ENCODE measurements at places on chromosomes 13 and 19.

- no peak for DNase-seq
Observed at GRCh38 chr13:47100214-47100853, 203.5 kb upstream of the HTR2A start.

DNA sequence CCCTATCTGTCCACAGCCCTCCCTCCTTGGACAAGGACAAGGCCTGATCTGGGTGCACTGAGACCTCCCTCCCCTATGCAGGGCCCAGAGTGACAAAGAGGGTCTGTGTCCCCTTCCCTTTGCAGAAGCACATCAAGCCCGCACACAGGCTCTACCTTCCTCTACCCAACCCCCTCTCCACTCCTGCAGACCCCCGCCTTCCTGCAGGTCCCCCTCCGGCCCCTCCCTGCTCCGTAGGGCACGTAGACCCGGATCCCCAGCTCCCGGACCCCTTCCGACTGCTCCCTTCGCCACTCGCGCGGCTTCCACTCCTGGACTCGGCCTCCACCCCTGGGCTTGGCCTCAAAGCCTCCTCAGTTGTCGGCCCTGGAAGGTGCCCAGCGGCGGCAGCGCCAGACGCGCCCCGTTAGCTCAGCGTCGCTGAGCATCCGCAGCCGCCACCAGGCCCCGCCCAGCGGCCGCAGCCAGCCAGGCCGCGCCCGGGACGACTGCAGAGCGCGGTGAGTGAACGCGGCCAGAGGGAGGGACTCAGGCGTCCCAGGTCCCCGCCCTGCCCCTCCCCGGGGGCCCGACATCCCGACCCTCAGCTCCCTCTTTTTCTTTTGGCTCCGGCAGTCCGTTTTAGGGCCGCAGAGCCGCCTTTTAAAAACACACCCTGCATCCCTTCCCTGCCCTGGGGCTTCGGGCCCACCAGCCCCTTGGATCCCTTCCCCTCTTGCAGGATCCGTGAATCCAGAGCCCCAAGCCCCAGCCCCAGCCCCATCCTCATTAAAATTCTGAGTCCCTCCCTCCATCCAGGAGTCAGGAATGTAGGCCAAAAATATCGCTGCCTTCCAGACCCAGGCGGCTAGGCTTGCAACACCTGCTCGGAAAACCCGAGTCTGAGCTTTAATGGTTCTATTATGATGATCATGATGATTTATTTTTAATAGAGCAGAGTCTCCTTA, 1.5 kb upstream of the MYADM start:
- DNase-seq, result no peak

- no peak for DNase-seq
Observed at GRCh38 chr19:7612282-7613274, 16.8 kb downstream of the XAB2 start.

DNA sequence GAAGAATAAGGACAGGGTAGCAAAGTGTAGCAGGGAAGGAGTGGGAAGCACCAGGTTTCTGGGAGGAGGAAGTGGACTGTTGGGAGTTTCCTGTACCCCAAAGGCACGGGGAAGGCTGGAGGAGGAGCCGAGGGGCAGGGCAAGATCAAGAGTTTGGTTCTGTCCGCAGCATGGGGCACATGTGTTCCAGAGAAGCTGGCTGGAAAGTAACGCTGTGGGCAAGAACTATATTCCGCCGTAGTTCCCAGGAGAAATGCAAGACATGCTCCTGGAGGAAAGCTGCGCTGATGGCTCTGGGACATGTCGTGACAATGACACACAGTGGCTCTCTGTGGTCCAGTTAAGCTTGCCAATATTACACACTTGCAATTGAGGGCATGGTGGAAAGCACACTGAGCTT, 51.7 kb upstream of the KPNA3 start:
- DNase-seq, result no peak

DNA sequence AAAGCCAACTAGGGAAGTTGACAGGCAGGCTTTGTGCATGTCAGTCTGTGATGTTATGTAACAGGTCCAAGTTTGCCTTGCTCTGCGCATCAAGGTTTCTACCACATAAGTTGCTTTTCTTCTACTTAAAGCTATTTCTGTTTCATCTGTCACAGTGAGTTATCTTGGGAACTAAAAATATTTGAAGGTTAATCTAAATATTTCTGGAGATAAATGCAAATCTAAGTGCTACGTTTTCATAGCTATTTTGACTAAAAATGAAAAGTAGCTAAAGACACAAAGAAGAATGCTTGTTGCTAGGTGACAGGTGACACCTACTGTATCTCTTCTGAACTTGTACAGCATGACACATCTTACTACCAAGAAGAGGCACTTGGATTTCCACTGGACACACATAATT, 135.6 kb downstream of the KLF12 start:
- DNase-seq, result no peak

DNA sequence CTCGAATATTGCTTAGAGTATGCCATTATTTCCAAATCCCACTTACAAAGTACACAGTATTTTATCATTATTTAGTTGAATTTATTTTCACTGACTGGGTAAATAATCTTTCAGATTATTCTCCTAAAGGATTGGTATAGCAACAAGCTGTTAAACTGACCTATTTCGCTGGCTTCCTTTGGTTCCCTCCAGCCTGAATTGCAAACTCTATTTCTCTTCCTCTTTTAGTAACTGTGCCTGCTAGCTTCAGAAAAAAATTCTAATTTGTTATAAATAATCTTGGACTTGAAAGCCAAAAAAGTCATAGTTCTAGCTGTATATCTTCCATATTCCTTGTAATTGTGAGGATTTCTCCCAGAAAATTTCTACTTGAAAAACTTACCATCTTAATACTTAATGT, 15.0 kb upstream of the CCNA1 start:
- DNase-seq, result no peak

GRCh38 chr13:46679369-46680120, 117.4 kb downstream of the ESD start:
- peak; percentile 38 for DNase-seq

DNA sequence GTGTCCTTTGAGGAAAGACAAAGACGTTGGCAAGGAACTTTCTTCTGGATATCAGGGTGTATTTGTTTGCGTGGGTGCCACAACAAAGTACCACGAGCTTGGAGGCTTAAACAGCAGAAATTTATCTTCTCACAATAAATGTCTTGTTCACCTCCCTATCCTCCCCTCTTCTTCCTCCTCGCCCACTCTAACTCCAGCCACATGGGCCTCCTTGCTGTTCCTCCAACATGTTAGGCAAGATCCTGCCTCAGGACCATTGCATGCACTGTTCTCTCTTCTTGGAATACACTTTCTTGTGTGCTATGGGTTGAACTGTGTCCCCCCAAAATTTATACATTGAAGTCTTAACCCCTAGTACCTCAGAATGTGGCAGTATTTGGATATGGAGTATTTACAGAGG, 45.7 kb downstream of the VAV1 start:
- no peak for DNase-seq

DNA sequence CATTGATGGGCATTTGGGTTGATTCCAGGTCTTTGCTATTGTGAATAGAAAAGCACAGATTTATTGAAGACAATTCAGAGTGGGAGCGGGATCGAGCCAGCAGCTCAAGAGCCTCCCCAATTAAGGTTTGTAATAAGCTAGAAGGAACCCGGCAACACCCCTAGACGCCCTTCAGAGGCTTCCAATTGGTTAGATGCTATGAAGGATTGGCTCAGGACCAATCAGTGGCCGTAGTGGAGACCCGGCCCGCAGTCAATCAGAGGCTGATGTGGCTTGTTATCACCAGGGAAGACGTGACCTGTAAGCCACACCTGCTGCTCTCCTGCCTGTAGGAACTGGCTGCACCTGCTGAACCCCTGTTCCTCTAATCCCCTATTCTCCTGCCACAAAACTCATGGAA, 14.6 kb downstream of the SIGLEC11 start:
- no peak for DNase-seq

DNA sequence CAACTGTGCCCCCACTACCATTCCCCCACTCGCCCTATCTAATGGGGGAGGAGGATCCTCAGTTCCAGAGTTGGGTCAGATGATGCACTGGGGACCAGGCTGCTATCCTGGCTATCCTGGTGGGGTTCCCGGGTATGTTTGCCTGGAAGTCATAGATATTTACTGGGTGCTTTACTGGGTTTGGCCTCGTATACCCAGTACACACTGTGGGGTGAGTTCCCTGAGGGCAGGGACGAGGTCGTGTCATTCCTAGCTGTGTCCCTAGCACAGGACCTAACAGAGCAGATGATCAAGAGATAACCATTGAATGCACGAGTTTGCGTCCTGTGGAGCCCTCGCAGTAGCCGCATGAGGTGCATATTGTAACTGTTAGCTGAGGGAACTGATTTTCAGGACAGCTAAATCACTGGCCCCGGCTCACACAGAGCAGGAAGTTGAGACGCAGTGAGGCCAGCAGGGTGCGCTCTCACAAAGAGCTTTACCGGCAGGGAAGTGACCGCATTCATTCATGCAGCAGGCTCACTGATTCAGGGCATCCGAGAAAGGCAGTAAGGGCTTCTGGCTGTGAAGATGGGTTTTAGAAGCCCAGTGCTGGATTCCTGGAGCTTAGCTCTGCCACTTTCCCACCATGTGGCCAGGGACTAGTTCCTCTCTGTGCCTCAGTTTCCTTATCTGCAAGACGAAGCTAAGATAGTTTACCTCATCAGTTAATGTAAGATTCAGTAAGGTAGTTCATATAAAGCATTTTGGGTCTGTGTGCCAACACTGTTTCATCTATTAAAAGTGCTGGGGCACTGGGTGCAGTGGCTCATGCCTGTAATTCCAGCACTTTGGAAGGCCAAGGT, 6.0 kb downstream of the RUVBL2 start:
- DNase-seq, result no peak

GRCh38 chr19:10701955-10702525, 801 bp downstream of the QTRT1 start:
- peak; percentile 65 for DNase-seq

DNA sequence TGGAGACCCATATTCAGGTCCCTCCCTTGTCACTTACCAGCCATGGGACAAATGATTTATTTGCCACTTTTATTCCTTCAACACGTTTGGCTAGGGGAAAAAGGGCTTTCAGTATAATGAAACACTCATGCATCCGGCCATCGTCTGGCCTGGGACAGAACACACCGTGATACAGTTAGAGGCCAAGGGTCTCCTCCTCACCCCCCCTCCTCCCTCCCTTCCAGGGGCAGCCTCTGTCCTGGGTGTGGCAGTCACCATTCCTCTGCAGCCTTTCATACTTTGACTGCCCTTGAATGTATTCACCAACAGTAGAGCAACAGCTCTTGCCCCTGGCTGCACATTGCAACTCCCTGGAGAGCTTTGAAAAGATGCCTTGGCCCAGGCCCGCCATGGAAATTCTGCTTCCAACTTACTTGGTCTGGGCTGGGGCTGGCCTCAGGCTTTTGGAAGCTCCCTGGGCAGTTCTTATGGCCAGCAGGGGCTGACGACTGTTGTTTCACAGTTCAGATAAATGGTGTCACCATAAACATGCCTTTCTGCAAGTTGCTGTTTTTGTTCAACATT, 3.0 kb downstream of the PAK4 start:
- DNase-seq, result no peak

GRCh38 chr19:28196101-28196500, 1016.9 kb downstream of the UQCRFS1 start:
- DNase-seq, result no peak

- DNase-seq, result peak; percentile 69
Observed at GRCh38 chr13:99657848-99658260, 156.6 kb downstream of the TM9SF2 start.

DNA sequence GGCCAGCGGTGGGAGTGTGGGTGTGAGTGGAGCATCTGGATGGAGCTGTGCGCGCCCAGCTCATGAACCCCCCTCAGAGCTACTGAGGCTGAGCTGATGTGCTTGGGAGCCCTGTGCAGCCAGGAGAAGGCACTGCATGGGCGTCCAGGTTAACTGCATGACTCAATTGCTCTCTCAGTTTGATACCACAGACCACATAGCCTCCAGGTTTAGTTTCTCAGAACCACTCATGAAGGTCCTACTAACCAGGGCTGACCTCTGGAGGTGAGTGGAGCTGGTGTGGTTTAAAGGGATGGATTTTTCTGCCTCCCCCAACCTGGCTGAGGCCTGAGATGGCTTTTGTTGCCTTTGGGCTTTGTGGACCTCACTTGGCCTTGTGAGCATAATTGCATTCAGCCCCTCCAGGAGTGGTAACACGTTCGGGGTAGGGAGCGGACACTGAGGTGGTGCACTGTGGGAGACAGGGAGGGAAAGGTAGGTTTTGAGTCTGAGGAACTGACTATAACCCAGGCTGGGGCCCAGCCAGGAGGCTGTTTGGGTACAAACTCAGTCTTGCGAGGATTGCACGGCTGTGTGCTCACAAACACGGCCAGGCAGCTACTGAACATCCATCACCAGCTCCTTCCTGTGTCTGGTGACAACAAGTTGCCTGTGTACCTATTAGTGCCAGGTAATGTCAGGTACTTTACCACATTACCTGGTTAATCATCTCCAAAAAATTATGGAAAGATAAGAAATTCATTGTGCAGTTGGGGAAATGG, 97.5 kb downstream of the RGCC start:
- DNase-seq, result no peak

GRCh38 chr13:33355201-33355895, 69.8 kb upstream of the STARD13 start:
- no peak for DNase-seq

- no peak for DNase-seq
Observed at GRCh38 chr19:45499196-45500180, 1.2 kb downstream of the PPM1N start.

DNA sequence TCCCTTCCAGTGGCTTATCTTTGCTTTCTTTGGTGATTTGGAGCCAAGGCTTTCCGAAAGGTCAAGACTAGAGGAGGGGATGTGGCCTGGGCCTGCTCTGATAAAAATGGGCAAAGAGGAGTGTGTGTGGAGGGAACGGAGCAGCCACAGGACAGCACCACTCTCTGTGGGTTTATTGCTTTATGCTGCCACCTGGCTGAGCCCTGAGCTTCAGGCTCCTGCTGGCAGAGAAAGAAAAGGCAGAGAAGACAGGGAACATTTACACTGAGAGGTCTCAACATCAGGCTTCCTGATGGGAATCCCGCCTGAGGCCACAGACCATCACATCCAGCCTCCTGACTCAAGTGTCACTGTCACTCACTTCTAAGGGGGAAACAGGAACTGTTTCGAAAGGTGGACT, 9.2 kb upstream of the GSX1 start:
- no peak for DNase-seq

GRCh38 chr13:32028711-32029110, 2.9 kb upstream of the FRY start:
- DNase-seq, result peak; percentile 66

DNA sequence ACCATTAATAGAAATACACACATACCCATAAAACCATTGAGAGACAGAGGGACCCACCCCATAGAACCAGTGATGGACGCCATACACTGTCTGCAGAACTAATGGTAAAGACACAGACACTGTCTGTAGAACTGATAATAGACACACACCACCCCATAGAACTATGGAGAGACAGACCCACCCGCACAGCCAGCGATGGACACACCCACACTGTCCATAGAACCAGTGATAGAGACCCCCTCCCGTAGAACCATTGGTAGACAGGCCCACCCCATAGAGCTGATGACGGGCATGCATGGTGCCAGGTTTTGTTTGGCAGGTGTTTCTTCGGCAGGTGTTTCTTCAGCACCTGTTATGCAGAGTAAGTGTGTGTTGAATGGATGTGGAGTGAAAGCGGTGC, 88.3 kb upstream of the TEX29 start:
- peak; percentile 56 for DNase-seq

GRCh38 chr19:17025991-17026658, 485 bp downstream of the CPAMD8 start:
- no peak for DNase-seq
